ENCODE measurements at places on chromosomes 2 and 18. TPM values are rescaled to one million over a fixed set of nuclear protein-coding genes. Genes with fewer than 3 reads are reported as not detected.

The ASB18 gene
- total RNA-seq = not detected

The TDRD15 gene
- not detected for total RNA-seq

The COPS8 gene
- 422 TPM for total RNA-seq

The GULP1 gene
- 32.2 TPM for total RNA-seq

The LBX2 gene
- total RNA-seq = 1.2 TPM

The CCDC141 gene
- 3.7 TPM for total RNA-seq

The RAB6C gene
- not detected for total RNA-seq

The SF3B6 gene
- 130 TPM for total RNA-seq

The RNF125 gene
- total RNA-seq = 0.06 TPM

The GRHL1 gene
- 0.40 TPM for total RNA-seq

The ECEL1 gene
- not detected for total RNA-seq

The MOGAT1 gene
- not detected for total RNA-seq

The SNED1 gene
- total RNA-seq = 53.1 TPM

The MAP2 gene
- 0.23 TPM for total RNA-seq

The ALK gene
- total RNA-seq = not detected

The TEKT4 gene
- total RNA-seq = not detected

The PTH2R gene
- total RNA-seq = not detected

The REG1B gene
- total RNA-seq = not detected

The TUBB8B gene
- not detected for total RNA-seq

The ATP8B1 gene
- total RNA-seq = 5.6 TPM

The CACNB4 gene
- total RNA-seq = 0.11 TPM

The SPTBN1 gene
- total RNA-seq = 137 TPM

The SLC38A11 gene
- not detected for total RNA-seq

The HOXD13 gene
- not detected for total RNA-seq

The GPBAR1 gene
- total RNA-seq = 0.06 TPM

The GALNT1 gene
- total RNA-seq = 94.3 TPM

The MAP4K3 gene
- total RNA-seq = 41.4 TPM

The PPP1R1C gene
- total RNA-seq = 2.0 TPM

The FEV gene
- not detected for total RNA-seq

The PDE1A gene
- total RNA-seq = 3.5 TPM

The LOXL3 gene
- 11.7 TPM for total RNA-seq

The TEX44 gene
- not detected for total RNA-seq

The IL36G gene
- not detected for total RNA-seq

The CDH2 gene
- total RNA-seq = 30.3 TPM

The KRTCAP3 gene
- not detected for total RNA-seq

The NEU2 gene
- total RNA-seq = not detected

The FIGN gene
- total RNA-seq = 3.7 TPM

The SLC11A1 gene
- total RNA-seq = 0.11 TPM

The CNDP1 gene
- total RNA-seq = not detected

The DSG4 gene
- not detected for total RNA-seq

The CD302 gene
- 9.0 TPM for total RNA-seq

Data from LHCN-M2 (cell line).